CD4-positive, alpha-beta T cell treated with Interleukin-21 for 1 hour (primary cell): ENCODE measurements at places on chromosomes 3 and 15.

DNA sequence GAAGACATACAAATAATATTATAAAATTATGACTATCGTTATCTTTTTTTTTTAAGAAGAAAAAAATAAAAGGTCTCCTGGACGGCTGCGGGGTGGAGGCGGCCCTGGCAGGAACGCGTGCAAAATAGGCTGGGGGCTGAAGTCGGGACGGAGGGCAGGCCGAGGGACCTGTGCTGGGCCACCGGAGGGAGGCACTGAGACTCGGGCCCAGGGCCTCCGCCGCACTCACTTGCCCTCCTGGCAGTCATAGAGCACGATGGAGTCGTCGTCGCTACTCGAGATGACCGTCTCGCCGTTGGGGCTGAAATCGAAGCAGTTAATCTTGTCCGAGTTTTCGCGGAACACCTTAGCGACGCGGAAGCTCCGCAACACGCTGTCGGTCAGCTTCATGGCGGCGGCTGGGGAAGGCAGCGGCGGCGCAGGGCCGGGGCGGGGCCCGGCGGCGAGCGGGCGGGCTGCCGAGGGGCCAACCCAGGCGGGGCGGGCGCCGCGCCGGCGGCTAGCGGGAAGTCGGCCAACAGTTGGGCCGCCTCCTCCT is 408 bp downstream of the WDR82 start:
- no peak for DNase-seq

DNA sequence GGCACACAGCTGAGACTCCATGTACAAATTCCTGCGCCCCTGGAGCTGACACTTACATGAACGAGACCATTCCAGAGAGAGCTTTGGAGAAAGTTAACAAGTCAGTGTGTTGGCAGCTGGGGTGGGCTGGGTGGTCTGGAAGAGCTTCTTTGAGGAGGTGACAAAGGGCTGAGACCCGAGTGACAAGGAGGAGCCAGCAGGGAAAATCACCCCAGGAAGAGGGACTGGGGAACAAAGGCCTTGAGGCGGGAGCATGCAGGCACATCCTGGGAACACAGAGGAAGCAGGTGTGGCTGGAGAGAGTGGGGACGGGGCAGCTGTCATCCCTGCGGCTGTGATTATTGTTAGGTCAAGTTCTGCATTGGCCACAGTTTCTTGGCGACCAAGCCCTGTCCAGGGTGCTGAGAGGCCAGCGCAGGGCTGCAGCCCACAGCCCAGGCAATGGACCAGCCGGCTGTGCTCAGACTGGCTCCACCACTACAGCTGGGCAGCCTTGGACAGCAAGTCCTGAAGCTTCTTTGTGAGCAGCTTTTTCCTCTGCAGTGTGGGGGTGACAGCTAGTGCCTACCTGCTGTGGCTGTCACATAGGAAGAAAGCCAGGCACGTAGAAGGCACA is 34.2 kb upstream of the PRR23E start:
- no peak for DNase-seq

DNA sequence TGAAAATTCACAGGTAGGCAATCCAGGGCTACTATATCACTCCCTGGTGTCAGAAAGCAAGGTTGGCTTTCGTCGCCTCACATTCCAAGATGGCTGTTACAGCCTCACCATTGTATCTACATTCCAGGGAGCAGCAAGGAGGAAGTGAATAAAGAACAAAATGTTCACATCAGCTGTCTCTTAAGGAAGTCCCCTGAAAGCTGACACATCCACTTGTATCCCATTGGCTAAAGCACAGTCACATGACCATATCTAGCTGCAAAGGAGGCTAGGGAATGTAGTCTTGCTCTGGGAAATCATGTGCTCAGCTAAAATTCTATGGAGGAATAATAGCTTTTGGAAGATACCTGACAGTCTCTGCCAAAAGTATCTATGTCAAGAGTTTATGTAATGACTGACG is 12.8 kb upstream of the GATA2 start:
- no peak for DNase-seq

DNA sequence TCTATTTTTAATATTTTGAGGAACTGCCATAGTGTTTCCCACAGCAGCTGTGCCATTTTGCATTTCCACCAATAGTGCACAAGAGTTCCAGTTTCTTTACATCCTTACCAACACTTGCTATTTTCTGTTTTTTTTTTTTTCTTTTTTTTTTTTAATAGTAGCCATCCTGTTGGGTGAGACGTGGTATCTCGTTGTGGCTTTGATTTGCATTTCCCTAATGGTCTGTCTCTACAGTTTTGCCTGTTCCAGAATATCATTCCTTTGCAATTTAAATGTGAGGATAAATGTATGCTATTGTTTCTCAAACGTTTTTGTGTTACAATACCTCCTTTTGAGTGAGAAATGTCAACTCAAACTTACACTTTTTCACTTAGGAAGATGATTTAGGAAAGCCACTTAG is 22.4 kb downstream of the RCN2 start:
- DNase-seq = no peak

DNA sequence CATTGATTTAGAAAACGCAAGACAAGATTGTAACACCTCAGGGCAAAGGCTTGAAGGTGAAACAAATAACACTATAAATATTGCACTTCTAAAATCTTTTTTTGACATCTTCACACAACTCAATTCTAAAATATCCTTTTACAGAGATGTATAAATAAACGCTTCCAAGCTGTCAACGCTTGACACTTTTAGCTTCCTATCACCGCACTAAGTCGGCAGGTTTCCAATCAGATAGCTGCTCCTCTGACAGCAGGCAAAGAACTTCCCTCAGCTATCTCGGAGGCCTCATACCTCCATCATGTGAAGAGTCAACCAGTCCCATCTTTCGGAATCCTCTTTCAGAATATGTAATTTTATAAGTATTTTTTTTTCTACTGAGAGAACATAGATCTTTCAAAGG is 71.0 kb downstream of the PCOLCE2 start:
- DNase-seq = no peak
